IMR-90 (cell line): ENCODE measurements at places on chromosomes 7 and 10. TPM values are rescaled to one million over a fixed set of nuclear protein-coding genes. Genes with fewer than 3 reads are reported as not detected.

Gene TRRAP
- 12.5 TPM in 2 replicates for total RNA-seq

Gene SLC16A9
- total RNA-seq: 0.18 and 0.56 TPM in 2 replicates

Gene CPEB3
- 0.18 and 0.28 TPM in 2 replicates for total RNA-seq

Gene SYT15B
- 0.54 and 0.56 TPM in 2 replicates for total RNA-seq

Gene IDE
- total RNA-seq: 26.4 and 27.4 TPM in 2 replicates

Gene PSMA2
- 138 and 217 TPM in 2 replicates for total RNA-seq

Gene ZCCHC24
- total RNA-seq: 12.2 and 15.1 TPM in 2 replicates

Gene FASTK
- 41.9 and 53.8 TPM in 2 replicates for total RNA-seq

Gene VWDE
- total RNA-seq: 0.18 and 0.28 TPM in 2 replicates

Gene PNLIPRP3
- not detected in 2 replicates for total RNA-seq

Gene REEP3
- total RNA-seq: 28.9 and 48.6 TPM in 2 replicates

Gene C10orf67
- total RNA-seq: 0.18 and 0.28 TPM in 2 replicates

Gene COPS6
- 158 and 185 TPM in 2 replicates for total RNA-seq

Gene LARP4B
- total RNA-seq: 25.5 and 30.8 TPM in 2 replicates

Gene FAM221A
- 1.1 and 1.4 TPM in 2 replicates for total RNA-seq

Gene CAV1
- 1,496 and 1,592 TPM in 2 replicates for total RNA-seq

Gene GIMAP6
- total RNA-seq: not detected in 2 replicates

Gene GALNT17
- total RNA-seq: not detected in 2 replicates

Gene KCNH2
- 0.56 and 0.90 TPM in 2 replicates for total RNA-seq

Gene GPNMB
- total RNA-seq: under 0.01 TPM in 1 of 2 replicates, not detected in the other

Gene AKR1D1
- not detected in 2 replicates for total RNA-seq

Gene GCK
- 0.18 and 0.28 TPM in 2 replicates for total RNA-seq

Gene HOGA1
- total RNA-seq: 0.36 and 0.56 TPM in 2 replicates

Gene TMEM229A
- total RNA-seq: not detected in 2 replicates

Gene LEP
- total RNA-seq: not detected in 2 replicates

Gene MYL10
- not detected in 2 replicates for total RNA-seq

Gene SLC29A4
- total RNA-seq: 2.3 and 2.5 TPM in 2 replicates

Gene SPDYE2B
- not detected in 2 replicates for total RNA-seq

Gene CH25H
- 0.18 TPM in 1 of 2 replicates, not detected in the other for total RNA-seq
